ENCODE measurements at places on chromosomes 7 and 10. TPM values are rescaled to one million over a fixed set of nuclear protein-coding genes. Genes with fewer than 3 reads are reported as not detected.

DNA sequence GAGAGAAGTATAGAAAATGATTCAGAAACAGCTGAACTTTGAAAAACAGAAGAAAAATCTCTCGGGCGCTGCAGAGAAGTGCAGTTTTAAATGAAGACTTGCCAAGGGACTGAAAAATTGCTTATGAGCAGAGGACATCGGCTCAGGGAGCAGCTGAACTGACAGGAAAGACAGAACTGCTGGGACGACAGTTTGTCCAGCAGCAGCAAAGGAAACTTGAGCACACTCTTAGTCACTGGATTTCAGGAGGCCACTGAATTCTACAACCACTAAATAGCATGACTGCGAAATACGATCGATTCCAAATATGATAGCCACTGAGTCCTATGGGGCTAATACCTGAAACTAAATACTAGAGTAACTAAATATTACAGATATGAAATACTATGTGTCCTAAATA is 43.0 kb downstream of the LEP start:
- DNase-seq, result no peak

DNA sequence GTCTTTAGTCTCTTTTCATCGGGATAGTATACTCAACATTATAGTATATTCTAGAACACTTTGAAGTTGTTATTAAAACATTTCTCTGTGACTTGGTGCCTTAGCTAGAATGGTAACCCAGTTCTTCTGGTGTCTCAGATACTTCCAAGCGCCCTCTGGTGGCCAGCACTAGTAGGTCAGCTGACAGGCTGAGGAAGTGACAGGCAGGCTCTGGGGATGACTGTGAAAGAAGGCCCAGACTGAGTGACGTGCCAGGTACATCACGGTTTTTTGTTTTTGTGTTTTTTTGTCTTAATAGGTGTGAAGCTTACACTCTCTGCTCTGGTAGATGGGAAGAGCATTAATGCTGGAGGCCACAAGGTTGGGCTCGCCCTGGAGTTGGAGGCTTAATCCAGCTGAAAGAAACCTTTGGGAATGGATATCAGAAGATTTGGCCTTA is 5.1 kb downstream of the COMTD1 start:
- DNase-seq, result peak; percentile 70

DNA sequence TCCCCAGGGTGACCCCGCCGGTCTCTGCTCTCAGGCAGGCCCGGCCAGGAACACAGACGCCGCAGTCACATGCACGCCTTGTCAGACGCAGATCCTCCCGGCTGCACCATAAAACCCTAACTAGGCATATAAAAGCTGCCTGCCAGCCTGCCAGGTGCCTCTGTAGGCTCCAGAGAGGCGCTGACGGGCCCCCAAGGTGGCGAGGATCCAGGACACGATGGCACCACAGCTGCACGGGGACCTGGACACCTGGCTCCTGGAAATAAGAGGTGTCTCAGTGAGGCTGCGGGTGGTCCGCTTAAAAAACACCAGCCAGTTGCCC is 21.9 kb upstream of the GDF10 start:
- DNase-seq, result no peak

DNA sequence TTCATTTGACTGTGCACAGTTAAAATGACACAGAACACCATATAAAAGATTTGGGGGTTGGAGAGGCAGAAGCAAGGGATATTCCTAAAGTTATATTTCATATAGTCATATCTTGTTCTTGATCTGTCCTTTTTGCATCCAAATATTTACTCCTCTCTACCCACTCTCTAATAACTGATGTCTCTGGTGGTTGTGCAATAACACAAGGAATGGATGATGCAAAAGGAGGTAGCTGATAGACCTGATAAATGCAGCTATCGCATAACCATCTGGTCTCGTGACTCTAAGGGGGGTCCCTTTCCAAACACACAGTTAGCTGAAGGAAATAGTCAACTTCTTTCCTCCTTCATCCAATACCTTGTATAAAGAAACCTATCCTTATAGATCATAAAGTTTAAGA is 123.1 kb downstream of the POLR1F start:
- no peak for DNase-seq

CARD11 gene
- polyA plus RNA-seq, result 2.0 TPM

PCDH15 gene
- 4.0 TPM for polyA plus RNA-seq

PAPOLB gene
- 0.16 TPM for polyA plus RNA-seq

Data from right renal pelvis (tissue), 4 donors.